ENCODE measurements at places on chromosomes 5 and 9.

- no peak for DNase-seq
Observed at GRCh38 chr9:3475300-3476020, 50.3 kb downstream of the RFX3 start.

GRCh38 chr5:127280491-127281220 lies 9.9 kb upstream of the MEGF10 start:
- DNase-seq: peak; percentile 21

DNA sequence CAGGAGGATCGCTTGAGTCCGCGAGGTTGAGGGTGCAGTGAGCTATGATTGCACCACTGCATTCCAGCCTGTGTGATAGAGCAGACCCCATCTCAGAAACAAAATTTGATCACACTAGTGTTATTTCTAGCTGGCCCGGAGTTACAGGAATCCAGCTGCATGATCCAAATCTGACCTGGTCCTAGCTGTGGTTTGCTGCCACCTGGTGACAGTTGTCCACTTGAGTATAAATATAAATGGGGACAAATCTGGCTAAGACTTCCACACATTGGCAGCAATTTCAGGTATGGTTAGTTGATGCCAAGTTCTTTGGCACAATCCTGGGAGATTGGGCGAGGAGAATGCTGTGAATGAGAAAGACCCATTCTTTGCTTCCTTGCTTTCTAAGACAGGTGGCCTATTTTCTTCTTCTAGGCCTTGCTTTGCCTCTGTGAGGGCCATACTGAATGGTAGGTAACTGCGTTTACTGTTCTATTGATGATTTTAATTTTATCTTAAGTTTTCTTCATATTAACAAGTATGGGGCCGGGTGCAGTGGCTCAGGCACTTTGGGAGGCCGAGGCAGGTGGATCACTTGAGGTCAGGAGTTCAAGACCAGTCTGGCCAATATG lies 35.4 kb downstream of the UBE2R2 start:
- peak; percentile 52 for DNase-seq

GRCh38 chr9:108466304-108466703 lies 389.5 kb downstream of the ACTL7B start:
- no peak for DNase-seq

DNA sequence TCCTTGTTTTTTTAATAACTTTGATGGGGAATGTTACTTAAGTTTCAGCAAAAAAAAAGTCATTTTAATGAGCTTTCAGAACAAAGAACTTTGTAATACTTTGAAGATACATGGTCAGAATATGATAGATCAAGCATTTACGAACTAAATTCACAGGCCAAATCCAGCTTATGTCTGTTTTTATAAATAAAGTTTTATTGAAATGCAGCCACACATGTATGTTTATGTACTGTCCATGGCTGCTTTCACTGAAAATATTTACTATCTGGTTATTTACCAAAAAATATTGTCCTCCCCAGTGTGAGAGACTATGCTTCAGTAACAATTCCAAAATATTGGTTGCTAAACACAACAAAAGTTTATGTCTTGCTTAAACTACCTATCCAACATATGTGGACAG lies 366.7 kb downstream of the PIK3R1 start:
- no peak for DNase-seq

GRCh38 chr5:170848033-170848432 lies 13.8 kb upstream of the RANBP17 start:
- DNase-seq: no peak

DNA sequence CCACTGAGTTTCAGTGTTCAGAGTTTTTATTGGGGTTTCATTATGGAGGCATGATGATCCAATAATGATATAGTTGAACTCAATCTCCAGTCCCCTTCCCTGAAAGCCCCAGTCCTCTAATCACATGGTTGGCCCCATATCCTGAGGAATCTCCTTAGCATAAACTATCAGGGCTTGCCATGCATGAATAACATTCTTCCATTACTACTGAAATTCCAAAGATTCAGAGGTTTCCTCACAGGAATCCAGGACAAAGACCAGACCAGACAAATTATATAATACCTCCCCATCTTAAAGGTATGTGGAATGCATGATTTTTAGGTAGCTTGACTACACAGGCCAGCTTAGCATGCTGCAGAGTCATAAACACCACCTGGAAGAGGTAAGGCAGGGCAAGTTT lies 15.5 kb upstream of the LRRTM2 start:
- DNase-seq: no peak

- DNase-seq: no peak
Observed at GRCh38 chr5:66021585-66021984, 95.2 kb downstream of the ERBIN start.

- no peak for DNase-seq
Observed at GRCh38 chr5:135826994-135827671, 7.3 kb upstream of the SLC25A48 start.

GRCh38 chr5:52181403-52181802 lies 606.3 kb upstream of the ITGA1 start:
- no peak for DNase-seq

- no peak for DNase-seq
Observed at GRCh38 chr5:158080112-158080511, 221.2 kb upstream of the CLINT1 start.

- peak; percentile 70 for DNase-seq
Observed at GRCh38 chr9:137672907-137673791, 54.3 kb downstream of the EHMT1 start.

DNA sequence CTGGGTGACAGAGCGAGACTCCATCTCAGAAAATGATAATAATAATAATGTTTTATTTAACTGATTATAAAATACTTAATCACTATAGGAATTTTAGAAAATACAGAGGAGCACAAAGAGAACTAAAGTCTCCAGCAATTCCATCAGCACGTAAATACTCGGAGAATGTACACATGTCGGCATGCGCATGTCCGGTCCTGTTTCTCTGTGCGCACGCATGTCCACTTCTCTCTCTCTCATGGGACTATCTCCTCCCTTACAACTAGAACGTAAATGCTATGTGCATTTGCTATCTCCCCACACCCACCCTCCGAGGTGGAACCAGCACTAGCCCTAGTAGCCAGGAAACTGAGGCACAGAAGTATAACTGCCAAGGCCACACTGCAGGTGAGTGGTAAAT lies 19.0 kb downstream of the CCNJL start:
- DNase-seq: no peak

GRCh38 chr5:129500101-129500500 lies 40.0 kb downstream of the ADAMTS19 start:
- no peak for DNase-seq

- DNase-seq: no peak
Observed at GRCh38 chr5:166330036-166330435, 1961.4 kb upstream of the WWC1 start.

DNA sequence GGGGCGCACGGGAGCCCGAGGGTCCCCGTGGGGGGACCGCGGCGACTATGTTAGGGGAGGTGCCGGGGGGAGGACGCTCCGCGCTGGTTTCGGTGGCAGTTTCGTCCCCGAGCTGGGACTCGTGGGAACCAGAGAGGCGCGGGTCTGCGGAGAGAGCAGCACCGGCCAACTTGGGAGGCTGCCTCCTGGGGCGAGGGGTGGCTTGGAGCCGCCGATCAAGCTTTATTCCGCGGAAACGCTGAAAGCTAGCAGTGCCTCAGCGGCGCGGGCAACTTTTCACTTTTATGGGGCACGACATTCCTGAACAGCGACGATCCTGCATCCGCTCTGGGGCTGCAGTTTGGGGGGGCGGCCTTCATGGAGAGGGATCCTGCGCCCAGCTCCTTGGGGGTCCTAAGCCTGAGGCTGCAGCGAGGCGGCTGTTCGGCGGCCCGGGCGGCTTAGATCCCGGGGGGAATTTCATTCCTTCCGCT lies 369 bp downstream of the OCLN start:
- DNase-seq: peak; percentile 43

DNA sequence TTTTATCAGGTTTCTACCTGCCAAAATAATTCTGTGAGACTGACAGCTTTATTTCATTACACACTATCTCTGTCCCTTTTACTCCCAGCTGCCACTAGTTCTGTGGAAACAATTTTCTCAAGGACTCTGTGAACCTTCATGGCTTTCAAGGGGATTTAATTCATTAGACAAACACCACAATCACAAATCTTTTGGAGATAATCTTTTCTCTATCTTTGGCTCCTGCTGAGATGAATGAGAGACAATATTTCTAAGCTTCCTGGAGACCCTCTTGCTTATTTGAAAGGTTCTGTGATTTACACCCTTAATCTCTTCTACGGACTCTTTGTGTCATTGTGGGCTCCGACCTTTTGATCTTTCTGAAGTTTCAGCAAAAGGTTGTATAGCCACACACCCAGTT lies 222.6 kb downstream of the PRDM9 start:
- DNase-seq: no peak

DNA sequence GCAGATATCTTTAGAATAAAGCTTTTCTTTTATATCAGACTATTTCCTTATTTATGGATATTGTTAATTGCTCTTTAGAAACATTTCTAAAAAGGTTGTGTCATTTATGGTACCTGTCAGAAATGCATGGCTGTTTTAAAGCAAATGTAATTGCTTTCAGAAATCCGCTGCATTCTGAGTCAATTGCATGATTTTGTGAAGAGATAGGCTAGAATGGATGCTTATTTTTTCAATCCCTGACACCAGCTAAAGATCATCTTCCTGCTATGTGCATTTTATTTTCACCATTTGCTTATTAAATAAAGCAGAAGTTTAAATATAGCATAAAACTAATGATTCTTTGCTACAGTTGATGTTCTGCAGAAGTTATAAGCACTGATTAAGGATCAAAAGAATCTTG lies 170.2 kb upstream of the C9orf72 start:
- DNase-seq: no peak

GRCh38 chr5:106094204-106094607 lies 1576.5 kb downstream of the EFNA5 start:
- no peak for DNase-seq

DNA sequence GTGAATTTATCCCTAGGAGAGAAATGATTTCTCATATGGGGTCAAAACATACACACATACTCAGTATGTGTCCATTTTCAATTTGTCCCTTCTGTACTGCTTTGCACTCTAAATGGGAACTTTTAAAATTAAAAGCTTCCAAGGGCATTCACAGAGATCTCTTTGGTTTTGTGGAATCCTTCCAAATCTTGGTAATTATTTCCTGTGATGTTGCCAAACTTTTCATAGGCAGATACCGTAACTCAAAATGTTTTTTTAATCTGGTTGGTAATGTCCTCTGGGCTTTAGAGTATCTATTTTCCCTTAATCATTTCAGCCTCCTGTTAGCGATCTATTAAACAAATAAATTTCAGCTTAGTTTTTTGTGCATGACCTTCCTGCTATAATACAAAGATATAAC lies 282.4 kb downstream of the ARHGEF28 start:
- DNase-seq: no peak

DNA sequence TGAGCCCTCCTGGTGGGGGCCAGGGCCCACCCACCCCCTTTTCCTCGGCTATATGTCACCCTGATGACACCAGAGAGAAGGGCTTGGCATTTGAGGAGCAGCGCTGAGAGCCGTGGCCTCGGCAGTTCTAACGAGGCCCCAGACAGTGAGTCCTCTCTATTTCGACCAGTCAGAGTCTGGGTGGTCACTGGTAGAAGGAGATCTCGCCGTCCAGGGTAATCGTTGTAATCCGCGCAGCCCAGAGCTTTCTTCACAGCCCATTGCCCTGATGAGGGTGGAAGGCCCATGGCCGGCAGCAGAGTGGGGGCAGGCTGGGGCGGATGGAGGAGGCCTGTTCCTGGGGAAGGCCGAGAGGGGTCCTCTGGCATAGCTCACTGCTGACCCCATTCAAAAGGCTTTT lies 70.2 kb downstream of the PSMB7 start:
- DNase-seq: no peak

DNA sequence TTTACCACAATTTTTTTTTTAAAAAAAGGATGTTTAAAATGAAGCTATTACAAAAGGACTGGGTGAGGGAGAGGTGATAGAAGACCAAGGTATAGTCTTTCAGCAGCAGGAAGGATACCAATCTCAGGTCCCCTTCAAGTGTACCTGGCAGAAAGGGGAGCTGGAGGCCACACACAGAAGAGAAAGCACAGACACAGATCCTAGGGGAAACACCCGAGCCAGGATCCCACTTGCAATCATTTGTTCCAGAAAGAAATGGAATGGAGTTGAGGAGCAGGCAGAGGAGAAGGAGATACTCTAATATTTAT lies 5.6 kb downstream of the GNPDA1 start:
- no peak for DNase-seq

Data from HEK293T (cell line).